ENCODE measurements at places on chromosomes 3 and 15.
A peak's percentile ranks its signal among the peaks of the same experiment; 100 is the strongest.

DNA sequence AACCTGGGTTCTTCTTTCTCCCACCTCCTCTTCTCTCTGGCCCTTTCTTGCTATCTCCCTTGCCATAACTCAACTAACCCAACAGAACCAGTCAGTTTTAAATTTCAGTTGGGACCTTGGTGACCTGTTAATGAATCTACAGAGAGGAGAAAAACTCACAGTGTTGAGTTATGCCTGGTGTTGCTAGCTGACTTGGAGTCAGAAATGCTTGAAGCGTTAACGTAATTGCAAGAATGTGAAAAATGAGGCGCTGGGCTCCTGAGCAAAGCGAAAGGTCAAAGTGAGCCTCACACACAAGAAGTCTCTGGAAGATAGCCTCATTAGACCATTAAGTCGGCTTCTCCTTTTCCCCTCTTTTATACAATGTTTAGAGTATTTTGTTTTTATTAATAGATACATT is 18.4 kb downstream of the MEIS2 start:
- no peak for DNase-seq

GRCh38 chr3:45616158-45616557 is 21.6 kb downstream of the LIMD1 start:
- no peak for DNase-seq

- peak; percentile 51 for DNase-seq
These were observed 62.7 kb downstream of the POMGNT2 start for GRCh38 chr3:43043071-43043766.

GRCh38 chr15:25718597-25718996 is 144.5 kb downstream of the ATP10A start:
- no peak for DNase-seq

DNA sequence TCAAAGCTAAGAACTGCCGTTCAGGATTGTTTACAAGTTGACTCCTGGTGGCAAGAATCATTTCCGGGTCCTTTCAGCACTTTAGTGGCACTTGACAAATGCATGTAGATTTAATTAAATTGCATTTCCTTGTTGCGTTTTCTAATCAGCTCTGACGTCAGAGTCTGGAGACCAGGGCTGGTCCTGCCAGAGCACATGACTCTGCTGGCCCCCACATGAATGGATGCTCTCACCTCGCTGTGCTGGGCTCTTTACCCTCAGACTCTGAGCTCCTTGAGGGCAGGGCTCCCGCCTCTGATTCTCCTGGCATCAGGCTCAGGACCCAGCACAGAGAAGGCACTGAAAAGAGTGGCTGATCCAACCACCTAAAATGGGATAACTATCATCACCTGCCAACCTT is 69.4 kb downstream of the FEM1B start:
- no peak for DNase-seq

GRCh38 chr3:171782617-171783016 is 27.7 kb downstream of the PLD1 start:
- no peak for DNase-seq

- no peak for DNase-seq
These were observed 320.2 kb downstream of the CHST2 start for GRCh38 chr3:143439817-143440216.

GRCh38 chr3:133503409-133503808 is 70.1 kb upstream of the CDV3 start:
- no peak for DNase-seq

- DNase-seq: no peak
These were observed 110.8 kb downstream of the BBX start for GRCh38 chr3:107633327-107634098.

DNA sequence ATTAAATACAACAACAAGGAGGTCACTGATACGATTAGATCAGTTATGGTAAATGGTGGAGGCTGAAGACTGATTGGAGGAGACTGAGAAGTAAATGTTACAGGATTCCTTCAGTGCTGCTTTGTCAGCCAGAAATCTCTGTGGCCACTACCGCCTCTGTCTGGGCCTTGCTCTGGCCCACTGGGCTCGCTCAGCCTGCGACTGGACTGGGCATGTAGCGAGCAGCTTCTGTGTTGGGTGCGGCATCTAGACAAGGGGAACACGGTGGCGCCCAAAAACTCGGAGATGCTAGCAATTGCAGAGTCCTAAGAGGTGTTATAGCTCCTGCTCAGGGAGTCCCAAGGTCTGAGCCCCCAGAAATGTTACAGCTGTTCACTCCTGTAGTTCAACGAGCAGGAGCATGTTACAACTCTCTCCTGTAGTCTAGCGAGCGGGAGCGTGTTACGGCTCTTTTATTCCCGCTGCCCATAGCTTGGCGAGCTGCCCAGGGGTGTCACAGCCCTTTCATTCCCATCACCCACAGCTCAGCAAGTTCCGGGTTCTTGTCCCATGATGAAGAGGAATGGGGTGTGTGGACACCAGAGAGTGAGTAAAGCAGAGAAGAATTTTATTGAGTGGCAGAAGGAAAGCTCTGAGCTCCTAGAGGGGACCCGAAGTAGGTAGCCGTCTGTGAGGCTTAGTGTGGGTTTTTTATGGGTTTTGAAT is 24.7 kb downstream of the SLC15A2 start:
- DNase-seq: no peak

DNA sequence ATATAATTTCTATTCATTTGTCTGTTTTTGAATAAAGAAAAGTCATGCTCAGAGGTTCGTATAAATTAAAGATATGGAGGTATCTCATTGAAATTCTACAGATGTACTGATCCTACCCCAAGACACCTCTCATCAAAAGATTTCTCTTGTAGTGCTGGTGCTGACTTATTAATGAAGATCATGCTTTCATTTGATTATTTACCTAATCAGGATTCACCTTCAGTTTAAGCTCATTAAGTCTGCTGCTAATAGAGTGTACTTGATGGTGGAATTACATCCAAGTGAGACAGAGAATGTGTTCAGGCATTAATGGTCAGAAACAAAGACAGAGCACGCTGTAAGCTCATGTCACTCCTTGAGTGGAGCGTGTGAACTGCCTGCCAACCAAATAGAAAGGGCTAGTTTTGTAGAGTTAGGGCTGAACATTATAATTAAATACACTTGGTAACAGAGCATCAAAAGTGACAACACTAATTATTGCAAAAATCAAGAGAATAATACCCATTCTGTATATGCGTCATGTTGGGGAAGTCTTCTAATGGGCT is 45.5 kb downstream of the KBTBD12 start:
- DNase-seq: no peak

GRCh38 chr3:37770336-37770735 is 91.3 kb upstream of the CTDSPL start:
- DNase-seq: no peak

GRCh38 chr3:171108066-171108465 is 81.5 kb upstream of the SLC2A2 start:
- no peak for DNase-seq
